Heart left ventricle (tissue), 16 donors: ENCODE measurements at places on chromosomes 1 and 21. TPM values are rescaled to one million over a fixed set of nuclear protein-coding genes. Genes with fewer than 3 reads are reported as not detected.

Gene CHD5
- not detected for total RNA-seq

DNA sequence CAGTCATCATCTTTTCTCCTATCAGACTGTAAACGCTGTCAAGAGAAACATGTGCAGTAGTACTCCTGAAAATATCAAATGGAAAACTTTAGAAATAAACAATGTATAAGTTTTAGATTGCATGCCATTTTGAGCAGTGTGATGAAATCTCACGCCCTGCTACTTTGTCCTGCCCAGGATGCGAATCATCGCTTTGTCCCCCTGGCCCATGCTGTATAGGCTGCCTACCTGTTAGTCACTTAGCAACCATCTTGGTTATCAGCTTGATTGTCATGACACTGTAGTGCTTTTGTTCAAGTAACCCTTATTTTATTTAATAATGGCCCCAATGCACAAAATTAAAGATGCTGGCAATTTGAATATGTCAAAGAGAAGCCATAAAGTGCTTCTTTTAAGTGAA lies 363.0 kb downstream of the ZP4 start:
- peaks cover 5% of the 10 kb centered on the region for H3K4me1 ChIP-seq
- H3K36me3 ChIP-seq: peaks cover 43% of the 10 kb centered on the region
- DNase-seq: no peak
- H3K27ac ChIP-seq: no peak overlapping the region

GRCh38 chr1:119834990-119835389 lies 23.7 kb upstream of the REG4 start:
- H3K27ac ChIP-seq: no peak overlapping the region
- H3K27me3 ChIP-seq: no peaks in the 10 kb centered on the region
- DNase-seq: no peak
- no peaks in the 10 kb centered on the region for H3K36me3 ChIP-seq
- no peak overlapping the region for H3K4me3 ChIP-seq

Gene GATAD2B
- total RNA-seq: 49.2 TPM

Gene CHI3L1
- total RNA-seq: 2.7 TPM

GRCh38 chr21:43832648-43833047 lies 32.4 kb upstream of the AGPAT3 start:
- H3K27me3 ChIP-seq: no peaks in the 10 kb centered on the region
- H3K27ac ChIP-seq: no peak overlapping the region
- no peak overlapping the region for H3K4me3 ChIP-seq
- H3K4me1 ChIP-seq: no peaks in the 10 kb centered on the region
- no peak for DNase-seq
- H3K36me3 ChIP-seq: no peaks in the 10 kb centered on the region
